ENCODE measurements at places on chromosomes 3 and 15.

- no peak for DNase-seq
These were observed 12.0 kb downstream of the CRTAP start for GRCh38 chr3:33125840-33126239.

DNA sequence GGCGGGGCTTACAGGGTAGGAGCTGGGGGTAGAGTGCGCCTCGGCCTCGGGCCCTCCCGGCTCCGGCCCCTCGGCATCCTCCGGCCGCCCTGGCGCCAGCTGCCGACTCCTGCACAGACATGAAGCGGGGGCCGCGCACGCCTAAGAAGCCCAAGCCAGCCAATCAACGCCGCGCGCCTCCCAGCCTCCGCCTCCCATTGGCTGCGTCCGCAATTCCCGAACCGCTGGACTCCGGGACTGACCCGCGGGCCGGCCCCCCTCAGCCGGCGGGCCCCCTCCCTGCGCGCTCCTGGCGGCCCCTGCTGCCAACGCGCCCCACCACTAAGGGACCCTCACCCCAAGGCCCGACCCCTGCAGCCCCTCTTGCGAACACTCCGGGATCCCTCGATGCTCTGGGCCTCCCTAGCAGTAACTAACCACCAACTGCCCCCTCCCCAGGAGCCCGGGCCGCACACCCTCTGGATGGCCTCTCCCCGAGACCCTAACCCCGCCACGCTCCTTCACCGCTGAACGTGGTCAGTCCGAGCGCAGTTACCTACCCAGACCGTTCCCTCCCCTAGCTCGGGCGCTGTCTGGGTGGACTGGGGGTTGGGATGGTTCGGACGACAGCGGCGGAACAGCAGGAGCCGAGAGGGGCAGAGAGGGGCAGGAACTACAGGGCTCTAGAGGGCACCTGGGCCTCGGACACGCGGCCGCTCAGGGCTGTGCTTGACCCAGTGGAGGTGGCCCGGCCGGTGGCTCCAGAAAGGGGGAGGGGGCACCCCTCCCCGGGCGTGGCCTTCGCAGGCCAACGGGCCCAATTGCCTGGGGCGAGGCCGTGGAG is 5.0 kb downstream of the GATA2 start:
- DNase-seq, result peak; percentile 64

- no peak for DNase-seq
These were observed 32.9 kb upstream of the RFTN1 start for GRCh38 chr3:16546186-16547010.

DNA sequence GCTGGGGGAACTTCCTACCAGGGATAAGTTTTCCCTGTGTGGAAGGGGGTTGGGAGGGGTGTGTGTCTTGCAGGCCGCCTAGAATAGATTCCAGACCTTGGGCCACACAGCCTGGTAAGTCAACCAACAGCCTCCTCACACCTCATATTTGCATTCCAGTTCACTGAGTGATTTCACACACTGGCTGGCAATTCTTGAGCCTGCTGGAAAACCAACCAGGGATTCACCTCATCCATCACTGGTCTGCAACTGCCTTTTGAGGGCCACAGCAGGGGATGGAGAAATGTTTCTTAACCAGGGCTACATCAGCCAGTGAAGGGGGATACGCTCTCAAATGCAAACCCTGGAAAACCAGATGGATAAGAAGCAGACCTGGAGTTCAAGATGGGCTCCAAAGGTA is 2.0 kb downstream of the FSTL1 start:
- no peak for DNase-seq

- no peak for DNase-seq
These were observed 529.0 kb downstream of the AGBL1 start for GRCh38 chr15:86608461-86609205.

DNA sequence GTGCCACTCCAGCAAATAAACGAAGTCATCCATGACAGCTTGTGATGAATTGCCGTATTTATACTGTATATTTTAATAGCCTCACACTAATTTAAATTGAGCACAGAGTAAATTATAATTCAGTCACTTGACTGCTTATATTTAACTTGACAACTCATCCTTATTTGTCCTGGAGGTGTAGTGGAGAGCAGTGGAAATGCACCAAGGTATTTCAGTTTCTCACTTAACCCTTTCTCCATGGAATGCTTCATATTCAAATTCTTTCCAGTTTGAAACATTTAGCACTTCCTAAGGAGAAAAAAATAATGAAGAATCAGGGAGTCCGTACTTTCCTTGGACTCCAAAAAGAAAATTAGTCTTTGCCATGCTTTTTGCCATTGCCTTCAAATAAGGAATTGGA is 99.0 kb downstream of the MAP2K5 start:
- no peak for DNase-seq

DNA sequence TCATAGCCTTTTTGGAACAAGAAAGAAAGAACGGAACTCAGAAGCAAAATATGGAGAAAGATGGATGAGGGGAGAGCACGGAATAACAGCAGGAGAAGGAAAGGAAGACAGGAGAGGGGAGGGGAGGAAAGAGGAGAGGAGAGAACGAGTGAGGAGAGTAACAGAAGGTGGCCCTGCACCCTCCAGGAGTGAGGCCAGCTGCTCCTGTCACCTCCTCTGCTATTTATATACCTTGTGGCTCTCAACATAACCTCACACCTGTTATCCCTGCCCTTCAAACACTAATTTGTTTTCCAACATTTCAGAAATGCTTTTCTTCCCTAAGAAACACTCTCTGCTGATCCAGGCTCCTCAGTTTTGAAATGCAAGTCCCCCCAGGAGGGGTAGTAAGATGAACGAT is 53.4 kb upstream of the ATP2B2 start:
- DNase-seq, result no peak

DNA sequence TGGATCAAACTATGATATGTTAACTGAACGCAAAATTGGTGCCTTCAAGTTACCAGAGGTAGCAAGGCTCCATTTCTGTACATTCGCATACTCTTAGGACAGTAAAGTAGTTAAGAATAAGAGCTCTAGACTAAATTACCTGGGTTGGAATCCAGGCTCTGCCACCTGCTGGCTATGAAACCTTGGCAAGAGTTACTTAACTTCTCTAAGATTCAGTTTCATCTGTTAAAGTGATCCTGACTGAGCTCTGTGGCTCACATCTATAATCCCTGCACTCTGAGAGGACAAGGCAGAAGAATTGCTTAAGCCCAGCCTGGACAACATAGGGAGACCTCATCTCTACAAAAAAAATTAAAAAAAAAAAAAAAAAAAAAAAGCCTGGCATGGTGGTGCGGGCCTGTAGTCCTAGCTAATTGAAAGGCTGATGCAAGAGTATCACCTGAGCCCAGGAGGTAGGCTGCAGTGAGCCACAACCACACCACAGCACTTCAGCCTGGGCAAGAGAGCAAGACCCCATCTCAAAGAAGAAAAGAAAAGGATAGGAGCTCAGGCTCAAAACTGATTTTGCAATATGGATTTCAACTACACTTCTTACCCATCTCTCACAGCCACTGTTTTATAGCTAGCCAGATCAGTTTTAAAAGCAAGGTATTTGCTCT is 21.3 kb downstream of the GSK3B start:
- DNase-seq, result no peak

DNA sequence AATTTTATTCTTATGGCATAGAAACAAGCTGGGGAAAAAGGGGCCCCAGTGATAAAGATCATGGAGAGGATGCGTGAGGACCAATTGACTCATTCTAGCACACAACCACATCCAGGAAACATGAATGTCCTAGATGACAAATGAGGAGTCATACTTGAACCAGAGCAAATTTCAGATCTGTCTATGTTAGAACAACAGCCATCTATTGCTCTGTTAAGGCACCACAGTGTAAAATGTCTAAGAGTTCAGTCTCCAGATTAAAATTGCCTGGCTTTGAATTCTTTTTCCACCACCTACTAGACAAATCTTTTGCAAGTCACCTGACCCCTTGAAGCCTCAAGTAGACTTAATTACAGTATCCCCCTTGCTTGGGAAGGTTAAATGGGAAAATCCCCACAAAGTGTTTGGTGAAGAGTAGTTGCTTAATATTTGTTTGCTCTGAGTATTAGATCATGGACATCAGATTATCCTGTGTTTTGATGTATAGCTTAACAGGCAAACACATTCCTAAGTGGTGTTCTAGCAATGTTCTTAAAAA is 258.7 kb upstream of the TGFBR2 start:
- peak; percentile 67 for DNase-seq
